ENCODE measurements at places on chromosomes 3 and 15. TPM values are rescaled to one million over a fixed set of nuclear protein-coding genes. Genes with fewer than 3 reads are reported as not detected.

PPP2R3A gene
- 15.1 TPM for total RNA-seq

SAMD7 gene
- not detected for total RNA-seq

GRCh38 chr3:65779390-65779789 lies 259.3 kb downstream of the MAGI1 start:
- DNase-seq, result no peak

GOLGA8K gene
- not detected for total RNA-seq

- no peak for DNase-seq
Observed at GRCh38 chr15:42984493-42985034, 64.0 kb upstream of the TTBK2 start.

PLSCR2 gene
- not detected for total RNA-seq

DNA sequence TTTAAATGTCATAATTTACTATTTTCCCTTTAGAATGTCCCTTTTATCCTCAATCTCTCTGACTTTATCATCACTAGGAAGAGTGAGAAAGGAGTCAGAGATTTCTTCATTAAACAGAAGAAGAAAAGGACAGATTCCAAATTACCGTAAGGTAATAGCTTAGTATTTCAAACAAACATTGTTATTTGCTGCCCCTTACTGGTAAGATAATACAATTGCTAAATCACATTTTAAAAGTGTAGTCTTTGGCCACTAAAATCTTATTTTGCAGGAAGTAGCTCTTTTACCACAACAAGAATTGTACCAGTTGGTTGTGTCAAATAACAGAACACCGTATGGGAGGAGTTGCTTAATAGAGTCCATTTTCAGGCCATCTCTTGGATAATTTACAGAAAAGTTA lies 53.7 kb downstream of the CGGBP1 start:
- peak; percentile 50 for DNase-seq

DNA sequence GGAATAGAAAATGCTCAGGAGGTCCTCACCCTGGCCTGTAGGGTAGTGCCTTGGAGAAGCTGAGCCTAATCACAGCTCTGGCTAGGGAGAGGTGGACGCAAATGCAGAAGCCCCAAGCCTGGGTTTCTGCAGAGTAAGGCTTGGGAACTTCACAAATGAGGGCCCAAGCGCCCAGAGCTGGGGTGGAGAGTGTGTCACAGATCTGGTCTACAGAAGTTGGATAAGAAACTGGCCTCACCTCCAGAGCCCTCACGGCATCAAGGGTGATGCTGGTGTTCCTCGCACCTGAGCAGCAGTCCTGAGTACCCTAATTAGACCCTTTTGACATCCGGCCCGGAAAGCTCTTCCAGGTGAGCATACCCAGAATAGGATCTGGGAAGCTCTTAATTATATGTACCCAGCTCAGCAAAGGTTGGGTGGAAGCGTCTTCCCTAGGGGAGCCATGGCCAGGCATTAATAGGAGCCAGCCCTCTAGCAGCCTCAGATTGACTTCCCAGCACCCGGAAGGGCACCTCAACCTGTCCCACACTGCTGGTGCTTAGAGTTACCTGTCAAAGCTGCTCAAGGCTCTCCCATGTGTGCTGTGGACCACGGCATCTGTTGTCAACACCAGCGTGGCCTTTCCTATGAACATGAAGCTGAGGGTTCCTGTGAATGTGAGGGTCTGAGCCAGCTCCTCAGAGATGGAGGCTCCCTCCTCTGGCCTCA lies 31.8 kb downstream of the RBM5 start:
- DNase-seq, result no peak

MAGEL2 gene
- not detected for total RNA-seq

SLC27A2 gene
- total RNA-seq, result 0.39 TPM

CRYGS gene
- total RNA-seq, result 1.1 TPM

MORC1 gene
- not detected for total RNA-seq

CHRD gene
- not detected for total RNA-seq

- no peak for DNase-seq
Observed at GRCh38 chr15:59611276-59612260, at the start of gene GCNT3. Gene GCNT3, plus strand, starts transcription at chr15:59611783. Its CDS starts 6,456 bp downstream, at chr15:59618239.

DNA sequence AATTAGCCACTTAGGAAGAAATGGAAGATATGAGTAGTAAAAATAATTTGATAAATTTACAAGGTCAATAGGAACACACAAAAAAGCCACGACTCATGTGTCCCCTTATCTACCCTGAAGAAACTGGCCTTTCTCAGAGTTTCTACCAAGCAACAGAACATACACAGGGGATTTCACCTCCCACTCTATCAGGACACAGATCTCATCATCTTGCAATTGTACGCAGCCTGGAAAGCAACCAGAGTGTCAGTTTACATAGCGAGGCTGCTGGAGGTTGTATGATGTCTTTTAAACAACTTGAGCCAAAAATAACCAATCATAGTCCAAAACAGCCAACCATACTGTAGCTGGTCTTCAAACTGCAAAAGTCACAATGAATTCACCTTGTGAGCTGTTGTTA lies 19.7 kb upstream of the LMOD3 start:
- DNase-seq, result peak; percentile 4

GRCh38 chr3:110343945-110344344 lies 727.7 kb upstream of the NECTIN3 start:
- peak; percentile 53 for DNase-seq

- no peak for DNase-seq
Observed at GRCh38 chr15:67832897-67833709, 6.7 kb downstream of the RNU6-1 start.

GRCh38 chr3:7100136-7100535 lies 239.2 kb downstream of the GRM7 start:
- DNase-seq, result no peak

GRCh38 chr3:184556582-184557347 lies 4.8 kb upstream of the EPHB3 start:
- no peak for DNase-seq

P2RY12 gene
- not detected for total RNA-seq

- DNase-seq, result no peak
Observed at GRCh38 chr3:5787861-5788488, 600.5 kb downstream of the EDEM1 start.

GRCh38 chr15:98139337-98139736 lies 178.8 kb downstream of the ARRDC4 start:
- peak; percentile 24 for DNase-seq

BOC gene
- 17.3 TPM for total RNA-seq

DNA sequence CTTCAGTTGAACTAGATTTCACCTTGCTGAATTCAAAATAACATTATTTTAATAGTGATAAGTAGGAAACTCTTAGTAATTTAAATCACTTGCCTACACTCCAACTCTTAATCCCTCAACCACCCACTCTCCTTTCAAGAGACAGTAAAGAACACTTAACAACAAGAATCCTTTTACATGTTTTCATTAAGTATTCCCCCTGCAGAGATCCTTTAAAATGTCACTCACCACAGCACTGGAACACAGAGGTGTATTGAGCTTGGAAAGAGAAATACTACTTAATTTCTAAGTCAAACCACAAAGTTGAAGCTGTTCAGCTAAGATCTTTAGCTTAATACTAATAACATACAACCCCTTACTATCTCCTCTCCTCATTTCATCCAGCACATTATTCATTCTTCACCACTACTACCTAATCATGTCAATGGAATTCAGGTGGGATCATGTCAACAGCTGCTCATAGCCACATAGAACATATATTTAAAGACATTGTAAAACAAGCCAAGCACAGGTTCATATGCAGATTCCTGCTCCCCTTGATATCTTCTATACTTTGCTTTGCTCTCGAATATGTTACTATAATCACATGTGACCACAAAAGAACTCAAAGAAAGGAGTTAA lies 40.5 kb downstream of the IMPG2 start:
- no peak for DNase-seq

DNA sequence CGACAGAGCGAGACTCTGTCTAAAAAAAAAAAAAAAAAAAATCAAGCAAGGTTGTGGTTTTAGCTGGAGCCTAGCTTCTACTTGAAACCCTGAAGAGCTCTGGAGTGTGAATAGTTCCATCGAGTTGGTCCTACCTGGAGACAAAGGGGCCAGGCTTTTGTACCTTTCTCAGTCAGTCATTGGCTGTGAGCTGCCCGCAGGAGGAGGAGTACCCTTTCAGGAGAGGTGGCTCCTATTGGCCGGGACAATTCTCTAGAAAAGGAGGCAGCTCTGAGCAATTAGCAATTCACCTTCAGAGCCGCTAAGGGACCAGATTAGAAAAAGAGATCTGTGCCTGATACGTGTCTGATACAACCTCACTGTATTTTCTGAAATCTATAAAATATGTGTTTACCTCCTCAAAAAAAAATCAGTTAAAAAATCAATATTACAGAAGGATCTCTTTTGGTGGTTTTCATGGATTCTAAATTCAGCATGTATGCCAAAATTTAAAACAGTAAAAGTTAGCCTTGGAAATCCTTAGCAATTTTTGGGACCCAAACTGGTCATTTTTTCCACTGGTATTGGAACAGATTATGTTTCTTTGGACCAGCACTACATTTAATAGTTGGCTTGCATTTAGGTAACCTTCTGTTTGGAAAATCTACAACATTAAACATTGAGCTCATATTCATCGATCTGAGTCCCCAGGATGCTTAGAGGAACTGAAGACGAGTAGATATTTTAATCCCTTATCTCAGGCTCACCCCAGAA lies 29.7 kb upstream of the PDCD6IP start:
- DNase-seq, result no peak

GRCh38 chr3:140699516-140700231 lies 21.8 kb downstream of the TRIM42 start:
- no peak for DNase-seq

ZNF385D gene
- total RNA-seq, result not detected

- DNase-seq, result no peak
Observed at GRCh38 chr15:71581398-71581930, 228.9 kb upstream of the NR2E3 start.

DNA sequence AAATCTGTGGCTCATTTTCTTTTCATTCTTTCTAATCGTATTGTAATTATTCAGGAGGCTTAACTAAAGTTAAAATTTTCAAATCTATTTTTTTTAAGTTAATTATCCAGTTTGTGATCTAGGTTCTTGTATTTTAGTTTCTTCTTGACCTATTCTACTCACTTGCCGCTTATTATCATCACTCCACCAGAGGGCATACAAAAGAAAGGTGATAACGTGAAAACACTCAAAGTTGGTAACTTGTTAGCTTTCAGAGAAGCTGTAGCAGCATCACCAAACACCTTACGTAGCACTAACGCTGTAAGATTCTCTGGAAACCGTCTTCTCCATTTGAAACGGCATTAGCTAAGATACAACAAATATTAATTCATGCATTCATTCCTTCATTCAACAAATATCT lies 4.8 kb downstream of the GNB4 start:
- peak; percentile 41 for DNase-seq

APOD gene
- 1.6 TPM for total RNA-seq

- no peak for DNase-seq
Observed at GRCh38 chr3:139687431-139687830, 9.7 kb upstream of the NMNAT3 start.

GRCh38 chr3:32782407-32782806 lies 35.4 kb upstream of the TRIM71 start:
- no peak for DNase-seq

Data from RPMI7951 (cell line).